Endothelial cell (in vitro differentiated cells): ENCODE measurements at places on chromosomes 3 and 15. TPM values are rescaled to one million over a fixed set of nuclear protein-coding genes. Genes with fewer than 3 reads are reported as not detected.

FSIP1 gene
- 0.41 TPM for total RNA-seq

EPHA6 gene
- 21.8 TPM for total RNA-seq

CHRM5 gene
- total RNA-seq, result not detected

ITGA11 gene
- 0.28 TPM for total RNA-seq

SLC22A14 gene
- 0.36 TPM for total RNA-seq

GRK7 gene
- 0.10 TPM for total RNA-seq

SLC22A13 gene
- total RNA-seq, result 0.21 TPM

TMIE gene
- total RNA-seq, result 0.23 TPM

A4GNT gene
- total RNA-seq, result not detected

ULK4 gene
- total RNA-seq, result 10.2 TPM

ARL14 gene
- total RNA-seq, result not detected

FGD5 gene
- total RNA-seq, result 294 TPM

TNFAIP8L3 gene
- 0.77 TPM for total RNA-seq

ARNT2 gene
- 0.87 TPM for total RNA-seq

ZPLD1 gene
- total RNA-seq, result not detected

RASGRF1 gene
- total RNA-seq, result not detected

IL5RA gene
- total RNA-seq, result not detected

CAND2 gene
- total RNA-seq, result 1.8 TPM

SCN5A gene
- 1.4 TPM for total RNA-seq

PRSS50 gene
- 0.38 TPM for total RNA-seq

WDR93 gene
- 0.13 TPM for total RNA-seq

TMC3 gene
- total RNA-seq, result not detected

XYLB gene
- total RNA-seq, result 2.4 TPM

GOLGA8T gene
- total RNA-seq, result 0.41 TPM

HEG1 gene
- 17.1 TPM for total RNA-seq

SCN11A gene
- total RNA-seq, result 0.69 TPM

LEKR1 gene
- 0.18 TPM for total RNA-seq

CHRNA5 gene
- 22.7 TPM for total RNA-seq

SPTSSB gene
- total RNA-seq, result not detected

SI gene
- total RNA-seq, result not detected

SEMA6D gene
- total RNA-seq, result 12.8 TPM

PTH1R gene
- 6.2 TPM for total RNA-seq

STIMATE gene
- total RNA-seq, result 24.5 TPM

TGFBR2 gene
- 68.7 TPM for total RNA-seq

CDHR4 gene
- total RNA-seq, result 1.1 TPM

OSTN gene
- total RNA-seq, result not detected
